ENCODE measurements at places on chromosomes 12 and 14. TPM values are rescaled to one million over a fixed set of nuclear protein-coding genes. Genes with fewer than 3 reads are reported as not detected.

DNA sequence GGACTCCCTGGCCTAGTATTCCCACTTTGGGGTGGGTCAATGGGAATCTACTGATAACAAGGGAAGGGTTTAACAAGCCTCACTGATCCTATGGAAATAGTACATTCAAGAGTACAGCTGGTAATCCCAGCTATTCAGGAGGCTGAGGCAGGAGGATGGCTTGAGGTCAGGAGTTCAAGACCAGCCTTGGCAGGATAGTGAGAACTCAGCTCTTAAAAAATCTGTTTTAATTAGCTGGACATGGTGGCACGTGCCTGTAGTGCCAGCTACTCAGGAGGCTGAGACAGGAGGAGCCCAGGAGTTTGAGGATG lies 4.5 kb downstream of the POMT2 start:
- no peak for DNase-seq

DNA sequence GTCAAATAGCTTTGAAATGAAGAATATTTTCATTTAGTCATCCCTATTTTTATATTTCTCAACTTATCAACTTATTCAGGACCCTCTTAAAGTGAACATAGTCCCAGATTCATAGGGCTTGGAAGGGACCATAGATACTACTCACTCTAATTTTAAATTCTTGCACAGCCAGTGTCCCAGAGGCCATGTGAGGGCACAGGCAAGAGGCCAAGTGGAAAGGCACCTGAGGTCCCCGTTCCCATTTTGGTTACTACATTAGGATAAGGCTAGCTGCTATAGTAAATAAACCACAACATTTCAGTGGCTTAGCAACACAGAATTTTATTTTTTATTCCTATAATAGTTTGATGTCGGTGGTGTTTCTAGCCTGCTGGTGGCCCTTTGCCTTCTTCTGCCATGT lies 227.8 kb downstream of the SPTSSA start:
- DNase-seq = no peak

DNA sequence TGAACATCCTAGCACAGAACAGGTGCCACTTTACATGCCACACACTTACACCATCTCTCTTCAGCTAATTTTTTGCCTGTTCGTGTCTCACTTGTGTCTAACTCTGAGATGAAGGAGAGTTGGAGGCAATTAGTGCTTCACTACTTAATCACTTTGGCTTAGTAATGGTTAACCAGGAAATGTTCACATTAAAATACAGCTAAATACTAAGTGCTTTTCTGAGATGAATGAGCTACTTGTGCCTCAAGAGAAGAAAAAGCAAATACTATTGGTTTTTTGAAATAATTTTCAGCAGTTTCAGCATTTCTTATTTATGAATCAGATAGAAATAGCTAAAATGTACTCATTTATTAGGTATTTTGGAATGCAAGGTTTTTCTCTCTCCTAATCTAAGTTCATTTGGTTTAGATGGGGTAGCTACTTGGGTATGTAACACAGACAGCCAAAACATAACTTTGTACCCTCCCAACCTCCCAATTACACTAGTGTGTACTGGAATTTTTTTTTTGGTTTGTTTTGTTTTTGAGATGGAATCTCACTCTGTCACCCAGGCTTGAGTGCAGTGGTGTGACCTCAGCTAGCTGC lies 1474.1 kb upstream of the SEL1L start:
- DNase-seq = no peak

GRCh38 chr12:48389409-48389808 lies 38.7 kb upstream of the ZNF641 start:
- DNase-seq = peak; percentile 17

GRCh38 chr14:96581026-96581425 lies 78.8 kb downstream of the PAPOLA start:
- no peak for DNase-seq

TBC1D30 gene
- 14.7 TPM for total RNA-seq

ZFC3H1 gene
- 55.6 TPM for total RNA-seq

DNA sequence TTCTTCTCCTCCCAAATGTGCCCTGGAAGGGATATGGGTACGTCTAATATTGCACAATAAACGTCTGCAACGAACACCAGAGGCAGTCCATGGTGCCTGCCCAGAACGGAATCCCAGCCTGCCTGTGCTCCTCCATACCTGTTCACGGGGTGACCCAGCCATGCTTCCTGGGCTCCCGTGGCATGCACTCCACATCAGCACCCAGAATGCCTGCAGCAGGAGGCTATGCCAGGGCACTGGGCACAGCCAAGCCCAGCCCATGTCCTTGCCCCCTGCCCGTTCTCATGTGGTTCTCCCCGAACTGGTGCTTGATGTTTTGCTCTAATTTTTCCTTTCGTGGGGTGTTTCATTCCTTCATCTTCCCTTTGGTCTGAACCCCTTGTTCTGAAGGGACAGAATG lies 404.3 kb downstream of the BCL11B start:
- no peak for DNase-seq

- no peak for DNase-seq
These were observed 24.2 kb downstream of the GALNT16 start for GRCh38 chr14:69284170-69284569.

PLEKHH1 gene
- 3.4 TPM for total RNA-seq

DNA sequence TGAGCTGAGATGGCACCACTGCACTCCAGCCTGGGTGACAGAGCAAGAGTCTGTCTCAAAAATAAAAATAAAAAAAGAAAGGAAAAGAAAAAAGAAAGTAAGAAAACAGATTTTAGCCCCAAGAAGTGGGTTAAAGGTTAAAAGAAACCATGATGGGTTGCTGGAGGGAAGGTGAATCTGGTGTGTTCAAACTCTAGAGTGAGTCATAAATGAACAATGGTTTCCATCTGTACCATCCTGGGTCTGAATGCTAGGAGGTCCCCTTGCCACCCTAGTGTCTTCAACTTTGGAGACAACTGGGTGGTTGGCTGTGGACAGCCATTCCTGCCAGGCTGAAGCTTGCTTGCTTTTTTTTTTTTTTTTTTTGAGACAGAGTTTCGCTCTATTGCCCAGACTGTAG lies 1.6 kb upstream of the RPS26 start:
- DNase-seq = no peak

Data from umbilical cord (tissue), 2 donors.